ENCODE measurements at places on chromosomes 6 and 20. TPM values are rescaled to one million over a fixed set of nuclear protein-coding genes. Genes with fewer than 3 reads are reported as not detected.
A peak's percentile ranks its signal among the peaks of the same experiment; 100 is the strongest.

The ZNF311 gene
- total RNA-seq: 0.35 TPM

GRCh38 chr6:111792241-111792640, 81.0 kb downstream of the FYN start:
- H3K4me3 ChIP-seq: no peak overlapping the region
- no peak overlapping the region for H3K27ac ChIP-seq
- H3K36me3 ChIP-seq: no peaks in the 10 kb centered on the region

GRCh38 chr6:162258647-162259046, 468.9 kb downstream of the PRKN start:
- H3K4me1 ChIP-seq: no peaks in the 10 kb centered on the region
- DNase-seq: no peak
- no peaks in the 10 kb centered on the region for H3K27me3 ChIP-seq
- no peaks in the 10 kb centered on the region for H3K36me3 ChIP-seq

GRCh38 chr20:2210646-2211552, 84.9 kb upstream of the TGM3 start:
- no peak overlapping the region for H3K4me3 ChIP-seq
- no peaks in the 10 kb centered on the region for H3K27me3 ChIP-seq
- peaks cover 3% of the 10 kb centered on the region for H3K4me1 ChIP-seq
- peak; percentile 23 for DNase-seq

GRCh38 chr20:62980970-62981369, 25.8 kb downstream of the BHLHE23 start:
- no peak overlapping the region for H3K4me3 ChIP-seq
- no peaks in the 10 kb centered on the region for H3K36me3 ChIP-seq
- DNase-seq: no peak
- no peaks in the 10 kb centered on the region for H3K27me3 ChIP-seq
- no peak overlapping the region for H3K27ac ChIP-seq
